ENCODE measurements at places on chromosomes 3 and 15. TPM values are rescaled to one million over a fixed set of nuclear protein-coding genes. Genes with fewer than 3 reads are reported as not detected.

The PIGZ gene
- 2.9 TPM for total RNA-seq

The CPEB1 gene
- total RNA-seq: 2.0 TPM

The ILDR1 gene
- not detected for total RNA-seq

The IQCH gene
- total RNA-seq: 2.9 TPM

The ENTPD3 gene
- total RNA-seq: 3.3 TPM

The PTX3 gene
- 16.7 TPM for total RNA-seq

The KIF15 gene
- 6.9 TPM for total RNA-seq

The UROC1 gene
- total RNA-seq: not detected

The PRKAR2A gene
- total RNA-seq: 32.2 TPM

The C3orf62 gene
- 6.5 TPM for total RNA-seq

The CFAP91 gene
- total RNA-seq: 7.7 TPM

The DUOX1 gene
- total RNA-seq: not detected

The IRAK2 gene
- 3.3 TPM for total RNA-seq

The LSAMP gene
- total RNA-seq: 59.9 TPM

The COL6A5 gene
- total RNA-seq: under 0.01 TPM

The ZMYND10 gene
- 3.7 TPM for total RNA-seq

The C2CD4A gene
- total RNA-seq: under 0.01 TPM

The GPR149 gene
- 7.7 TPM for total RNA-seq

The RTP4 gene
- not detected for total RNA-seq

The SLC9C1 gene
- total RNA-seq: 0.41 TPM

The SYNPR gene
- total RNA-seq: 119 TPM

The PPARG gene
- total RNA-seq: 1.2 TPM

The OR5K2 gene
- not detected for total RNA-seq

The PCSK6 gene
- total RNA-seq: 18.3 TPM

The SAXO2 gene
- 4.1 TPM for total RNA-seq

The LIPH gene
- total RNA-seq: not detected

The OIP5 gene
- total RNA-seq: 2.4 TPM

The ROBO2 gene
- 245 TPM for total RNA-seq

The PAK6 gene
- 11.8 TPM for total RNA-seq

The AADACL2 gene
- not detected for total RNA-seq

The CDHR4 gene
- not detected for total RNA-seq

The GPR160 gene
- 2.9 TPM for total RNA-seq

The CCDC33 gene
- total RNA-seq: 0.41 TPM

The CCR8 gene
- not detected for total RNA-seq

The RGMA gene
- total RNA-seq: 6.1 TPM

The SPTSSB gene
- total RNA-seq: 3.3 TPM

The SEMA3F gene
- 9.4 TPM for total RNA-seq

The ERC2 gene
- 77.9 TPM for total RNA-seq

The PAQR5 gene
- total RNA-seq: 0.82 TPM

The CATSPER2 gene
- 5.3 TPM for total RNA-seq

The ITGA11 gene
- 2.0 TPM for total RNA-seq

The MTHFS gene
- 6.1 TPM for total RNA-seq

The KCTD6 gene
- 24.5 TPM for total RNA-seq

The P2RY1 gene
- total RNA-seq: 33.8 TPM

The CEMIP gene
- total RNA-seq: 3.7 TPM

The RAD51 gene
- total RNA-seq: 0.82 TPM

The ACKR4 gene
- total RNA-seq: not detected

The POTEB gene
- total RNA-seq: under 0.01 TPM

The NUTM1 gene
- under 0.01 TPM for total RNA-seq

The EPHB3 gene
- total RNA-seq: 5.7 TPM

The NAALADL2 gene
- 4.9 TPM for total RNA-seq

The GOLGB1 gene
- total RNA-seq: 42.4 TPM

Measured in frontal cortex (tissue), 4 donors.